ENCODE measurements at places on chromosomes 7 and 10.

DNA sequence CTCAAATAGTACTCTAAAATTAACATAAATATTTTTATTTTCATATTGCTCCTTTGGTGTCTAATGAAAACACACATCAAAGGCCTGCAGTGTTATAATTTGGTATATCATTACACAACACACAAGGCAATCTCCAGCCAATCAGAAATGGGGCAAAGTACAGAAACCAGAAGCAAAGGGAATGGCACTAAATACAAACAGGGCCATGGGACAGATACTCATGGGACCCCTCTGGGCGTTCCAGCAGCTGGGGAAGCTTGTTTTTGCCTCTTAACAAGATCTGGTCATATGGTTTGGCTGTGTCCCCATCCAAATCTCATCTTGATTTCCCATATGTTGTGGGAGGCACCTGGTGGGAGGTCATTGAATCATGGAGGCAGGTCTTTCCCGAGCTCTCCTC is 551.8 kb upstream of the NRP1 start:
- DNase-seq: no peak

DNA sequence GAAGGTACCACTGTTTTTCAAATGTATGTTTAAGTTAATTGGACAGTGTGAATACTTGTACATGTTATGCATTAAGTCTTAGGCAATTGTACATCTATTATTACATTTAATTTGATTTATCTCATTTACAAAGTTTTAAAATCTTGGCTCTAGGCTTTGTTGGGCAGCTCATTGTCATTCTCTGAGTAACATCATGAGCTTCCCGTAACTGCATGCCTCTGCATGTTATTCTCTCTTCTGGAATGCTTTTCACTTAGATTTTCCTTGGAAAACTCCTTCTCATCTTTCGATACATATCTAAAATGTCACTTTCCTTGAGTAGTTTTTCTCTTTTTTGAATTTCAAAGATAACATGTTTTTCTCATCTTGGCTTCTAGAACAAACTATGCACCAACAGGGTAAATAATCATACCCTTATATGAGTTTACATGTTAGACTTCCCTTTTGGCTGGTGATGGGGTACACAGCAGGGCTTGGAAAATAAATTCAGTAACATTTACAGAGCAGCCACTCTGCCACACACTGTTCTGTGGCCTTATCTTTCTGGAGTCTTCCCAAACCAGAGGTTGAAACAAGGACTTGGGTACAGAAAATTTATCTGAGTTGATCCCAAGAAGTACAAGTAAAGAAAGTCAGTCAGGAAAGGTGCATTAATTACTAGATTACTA is 42.2 kb upstream of the A1CF start:
- DNase-seq: no peak

GRCh38 chr10:96390460-96390864 is 31.7 kb upstream of the OPALIN start:
- DNase-seq: no peak

DNA sequence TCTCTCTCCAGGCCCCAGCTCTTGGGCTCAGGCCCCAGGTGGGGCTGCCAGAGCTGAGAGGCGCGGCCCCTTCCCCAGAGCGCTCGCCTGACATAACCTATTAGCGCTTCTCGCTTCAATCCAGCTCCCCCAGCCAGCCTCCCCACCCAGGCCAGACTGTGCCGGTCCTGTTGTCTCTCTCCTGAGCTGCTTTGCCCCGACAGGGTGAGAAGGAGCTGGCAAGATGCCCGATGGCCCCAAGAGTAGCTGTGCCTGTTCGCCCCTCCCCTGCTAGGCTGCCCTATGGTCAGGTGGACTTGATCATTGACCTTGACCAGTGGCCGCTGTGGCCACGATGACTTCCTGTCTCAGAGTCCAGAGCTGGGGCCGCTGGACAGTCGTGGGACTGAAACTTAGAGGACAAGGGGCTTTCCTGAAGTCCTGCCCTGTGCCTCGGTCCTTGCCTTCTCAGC is 9.1 kb downstream of the TMEM270 start:
- DNase-seq: no peak

GRCh38 chr10:9910446-9910845 is 1107.2 kb upstream of the CELF2 start:
- DNase-seq: no peak

- no peak for DNase-seq
These were observed 155.2 kb downstream of the ARID5B start for GRCh38 chr10:62056698-62057097.

Measured in CD4-positive, alpha-beta T cell treated with Interleukin-6 at 100 ng/mL for 8 hours (primary cell).